Fibroblast of pulmonary artery (primary cell): ENCODE measurements at places on chromosomes 5 and 9.

DNA sequence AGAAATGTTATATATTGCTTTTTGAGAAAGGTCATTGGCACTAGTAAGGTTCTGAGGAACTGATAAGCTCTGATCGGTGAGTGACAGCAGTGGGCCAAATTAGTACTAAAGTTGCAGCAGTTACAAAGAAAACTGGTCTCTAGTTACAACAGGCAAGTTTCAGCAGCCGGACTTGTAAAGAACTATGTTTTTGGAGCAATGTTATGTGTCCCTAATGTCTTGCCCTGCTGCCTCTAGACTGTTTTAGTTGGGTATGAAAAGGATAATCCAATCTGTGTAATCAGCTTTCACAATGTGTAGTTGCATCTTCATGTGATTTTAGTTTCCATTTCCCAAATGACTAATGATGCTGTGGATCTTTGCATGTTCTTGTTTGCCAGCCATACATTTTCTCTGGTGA, 113.5 kb downstream of the CAMK4 start:
- DNase-seq, result no peak

DNA sequence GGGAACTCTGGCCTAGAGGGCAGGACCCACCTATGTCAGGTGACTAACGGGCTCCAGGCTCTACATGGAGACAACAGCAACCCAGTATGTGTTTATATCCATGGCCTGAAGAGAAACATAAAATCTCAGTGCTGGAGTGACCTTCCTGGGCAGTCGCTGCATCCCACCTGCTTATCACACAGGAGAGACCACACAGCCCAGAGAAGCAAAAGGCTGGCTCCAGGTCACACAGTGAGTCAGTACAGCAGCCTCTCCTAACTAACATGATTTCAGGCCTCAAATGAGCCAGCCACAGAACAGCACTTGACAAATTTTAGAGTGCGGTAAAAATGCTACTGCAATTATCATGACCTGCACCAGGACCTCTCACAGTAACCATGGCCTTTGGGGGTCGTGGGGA, 54.0 kb upstream of the TGFBR1 start:
- DNase-seq, result no peak

GRCh38 chr5:139301808-139302499, 8.4 kb downstream of the MATR3 start:
- DNase-seq, result no peak

- DNase-seq, result no peak
Measured at GRCh38 chr5:110309222-110309621, 417.2 kb downstream of the TMEM232 start.

DNA sequence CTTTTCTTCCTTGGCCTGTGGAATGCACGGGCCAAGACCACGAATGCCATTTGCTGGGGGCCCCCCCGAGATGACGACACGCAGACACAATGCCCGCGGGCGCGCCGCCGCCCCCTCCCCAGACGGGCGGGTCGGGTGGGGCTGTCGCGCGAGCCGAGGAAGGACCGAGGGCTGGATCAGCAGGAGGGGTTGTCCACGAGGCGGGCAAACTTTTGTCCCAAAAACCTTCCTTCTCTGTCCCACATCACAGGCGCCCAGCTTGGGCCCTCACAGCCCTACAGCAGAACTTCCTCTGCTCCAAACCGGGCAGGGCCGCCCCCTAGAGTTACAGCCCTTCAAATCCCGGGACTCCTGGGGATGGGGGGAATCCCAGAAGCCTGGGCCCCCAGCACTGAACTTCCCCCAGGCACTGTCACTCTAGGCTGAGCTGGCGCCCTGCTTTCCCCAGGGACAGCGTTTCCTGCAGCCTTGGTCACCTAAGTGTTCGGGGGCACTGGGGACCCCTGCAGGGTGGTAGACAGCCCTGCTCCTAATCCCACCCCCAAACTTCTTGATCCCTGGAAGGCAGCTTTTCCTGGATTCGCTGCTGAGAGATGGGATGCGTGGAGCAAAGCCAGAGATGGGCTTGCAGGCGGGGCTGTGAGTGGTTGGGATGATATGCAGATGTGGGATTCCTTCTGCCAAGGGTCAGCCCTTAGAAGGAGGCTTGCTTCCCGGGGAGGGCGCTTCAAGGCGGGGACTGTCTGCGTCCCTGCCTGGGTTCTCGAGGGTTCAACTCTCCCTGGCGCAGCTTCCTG, 980 bp downstream of the COL5A1 start:
- DNase-seq, result peak; percentile 84

DNA sequence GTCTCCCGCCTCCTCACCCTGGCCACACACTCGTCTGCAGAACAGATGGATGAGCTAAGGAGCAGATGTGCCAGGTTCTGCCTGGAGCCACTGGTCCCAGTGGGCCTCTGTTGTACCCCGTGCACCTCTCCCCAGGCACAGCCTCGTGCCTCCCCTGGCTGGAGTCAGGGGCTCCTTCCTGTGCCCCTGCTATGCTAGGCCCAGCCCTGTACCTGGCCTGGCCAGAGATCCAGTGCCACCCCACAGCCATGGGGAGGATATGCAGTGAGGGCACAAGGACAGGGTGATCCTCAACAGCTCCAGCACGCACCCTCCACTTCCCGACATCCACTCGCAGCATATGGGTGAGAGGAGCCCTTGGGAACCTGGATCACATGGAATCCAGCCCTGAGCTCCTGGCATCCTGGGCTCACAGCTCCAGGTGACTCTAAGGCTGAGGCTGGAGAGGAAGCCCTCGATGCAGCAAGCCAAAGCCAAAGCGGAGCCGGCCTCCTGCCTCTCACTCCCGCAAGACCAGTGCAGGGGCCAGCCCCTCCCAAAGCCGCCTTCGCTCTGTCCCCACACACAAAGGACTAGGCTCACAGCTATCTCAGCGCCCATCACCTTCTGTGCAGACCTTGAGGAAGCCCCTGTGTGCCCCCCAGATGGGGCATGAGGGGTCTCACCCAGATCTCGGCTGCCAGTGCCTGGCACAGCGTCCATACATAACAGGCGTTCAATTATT, 23.7 kb upstream of the ADAMTS2 start:
- DNase-seq, result no peak

DNA sequence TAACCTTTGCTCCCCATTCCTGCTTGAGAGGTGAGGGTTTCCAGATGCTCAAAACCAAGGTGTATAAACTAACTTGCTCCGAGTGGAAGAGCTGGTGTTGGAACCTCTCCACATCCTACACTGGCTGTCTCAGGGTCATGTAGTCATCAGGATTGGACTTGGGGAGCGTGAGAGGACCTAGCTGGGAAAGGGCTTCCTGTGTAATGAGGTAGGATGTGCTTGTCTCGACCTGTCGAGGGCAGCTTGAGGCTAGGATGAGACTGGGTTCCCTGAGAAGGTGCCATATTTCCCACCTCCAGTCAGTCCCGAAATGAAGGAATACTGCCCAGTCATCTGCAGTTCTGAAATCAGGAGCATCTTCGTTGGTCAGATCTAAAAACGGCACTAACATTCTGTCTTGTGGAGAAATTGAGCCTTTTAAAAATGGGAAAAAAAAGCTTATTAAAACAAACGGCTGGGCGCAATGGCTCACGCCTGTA, 1.3 kb downstream of the CCNI2 start:
- DNase-seq, result no peak

DNA sequence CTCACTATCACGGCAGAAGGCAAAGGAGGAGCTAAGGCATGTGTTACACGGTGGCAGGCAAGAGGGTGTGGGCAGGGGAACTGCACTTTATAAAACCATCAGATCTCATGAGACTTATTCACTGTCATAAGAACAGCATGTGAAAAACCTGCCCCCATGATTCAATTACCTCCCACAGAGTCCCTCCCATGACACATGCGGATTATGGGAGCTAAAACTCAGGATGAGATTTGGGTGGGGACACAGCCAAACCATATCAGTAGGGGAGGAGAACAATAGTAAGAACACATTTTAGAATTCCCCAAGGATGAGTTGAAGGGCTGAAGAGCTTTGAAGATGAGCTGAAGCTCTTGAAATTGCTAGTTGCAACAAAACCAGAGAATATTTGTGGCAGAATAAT, 287.9 kb downstream of the SMARCA2 start:
- no peak for DNase-seq

DNA sequence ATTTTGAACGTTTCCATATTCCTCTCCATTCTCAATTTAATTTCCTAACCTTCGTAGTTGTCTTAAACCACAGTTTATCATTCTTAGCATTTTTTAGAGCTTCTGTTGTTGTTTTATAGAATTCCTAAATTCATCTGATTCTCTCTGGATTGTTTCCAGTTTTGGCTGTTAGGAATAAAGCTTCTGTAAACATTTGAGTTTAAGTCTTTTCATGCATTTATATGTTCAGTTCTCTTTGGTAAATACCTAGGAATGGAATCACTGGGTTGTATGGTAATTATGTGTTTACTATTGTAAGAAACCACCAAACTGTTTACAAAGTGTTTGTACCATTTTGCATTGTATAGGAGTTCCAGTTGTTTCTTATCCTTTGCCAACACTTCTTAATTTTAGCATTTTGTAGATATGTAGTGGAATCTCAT, 29.7 kb downstream of the GPR21 start:
- DNase-seq, result peak; percentile 41

DNA sequence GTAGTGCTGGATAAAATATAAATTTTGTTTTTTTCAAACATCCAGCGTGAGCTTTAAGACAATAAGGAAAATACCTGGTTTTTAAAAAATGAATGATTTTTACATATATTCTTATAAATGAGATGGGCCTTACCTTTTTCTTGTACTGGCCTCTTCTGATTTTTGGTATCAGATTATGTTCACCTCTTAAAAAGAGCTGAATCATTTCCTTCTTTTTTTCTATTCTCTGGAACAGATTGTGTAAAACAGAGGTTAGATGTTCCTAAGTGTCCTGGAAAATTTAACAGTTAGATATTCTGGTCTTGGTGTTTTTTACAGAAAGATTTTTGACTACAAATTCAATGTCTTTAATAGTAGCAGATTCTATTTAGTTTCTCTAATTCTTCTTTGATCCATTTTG, 74.6 kb downstream of the NDUFAF2 start:
- DNase-seq, result peak; percentile 20

DNA sequence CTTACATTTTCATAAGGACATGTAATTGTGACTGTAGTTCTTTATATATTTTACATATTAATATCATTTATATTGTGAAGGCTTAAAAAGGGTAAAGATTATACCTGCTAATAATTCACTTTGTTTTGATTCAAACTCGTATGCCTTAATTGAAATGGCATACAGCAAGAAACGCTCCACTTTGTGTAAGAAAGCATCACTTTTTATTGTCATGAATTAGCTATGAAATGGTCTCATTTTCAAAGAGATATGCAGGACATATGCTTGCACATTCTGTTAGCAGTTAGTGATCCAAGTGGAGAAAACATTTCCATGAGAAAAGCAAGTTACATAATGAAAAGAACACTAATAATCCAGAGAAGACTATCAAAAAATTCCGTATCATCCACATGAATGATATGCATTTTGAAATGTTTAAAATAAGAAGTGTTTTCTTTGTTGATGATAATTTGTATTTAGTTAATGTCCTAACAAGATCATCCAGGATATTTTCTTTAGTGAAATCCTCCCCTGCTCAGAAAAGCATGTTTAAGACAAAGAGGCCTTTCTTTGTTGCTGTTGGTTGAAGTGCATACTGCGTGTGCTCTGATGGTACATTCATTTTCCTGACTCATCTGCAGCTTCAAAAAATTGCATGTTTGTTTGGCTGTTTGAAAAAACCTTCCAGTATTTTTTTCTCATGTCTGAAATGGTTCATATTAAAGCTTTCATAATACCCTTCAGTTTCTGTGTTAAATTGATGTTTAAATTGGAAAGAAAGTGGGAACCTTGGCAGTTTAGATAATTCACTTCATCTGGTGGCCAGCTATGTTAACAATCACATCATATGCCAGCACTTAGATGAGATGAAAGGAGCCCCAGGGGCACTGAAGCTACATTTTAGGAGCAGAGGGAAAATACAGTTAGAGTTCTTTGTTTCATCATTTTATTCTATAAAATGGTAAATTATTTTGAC, 242.2 kb downstream of the CSNK1G3 start:
- peak; percentile 21 for DNase-seq

GRCh38 chr9:34380034-34380510, 3.4 kb upstream of the MYORG start:
- DNase-seq, result no peak

- DNase-seq, result no peak
Measured at GRCh38 chr9:82263619-82264018, 275.0 kb downstream of the SPATA31D1 start.

- no peak for DNase-seq
Measured at GRCh38 chr9:107285286-107285685, 2.2 kb downstream of the RAD23B start.

GRCh38 chr5:157464519-157465171, 4.6 kb downstream of the NIPAL4 start:
- DNase-seq, result peak; percentile 88

DNA sequence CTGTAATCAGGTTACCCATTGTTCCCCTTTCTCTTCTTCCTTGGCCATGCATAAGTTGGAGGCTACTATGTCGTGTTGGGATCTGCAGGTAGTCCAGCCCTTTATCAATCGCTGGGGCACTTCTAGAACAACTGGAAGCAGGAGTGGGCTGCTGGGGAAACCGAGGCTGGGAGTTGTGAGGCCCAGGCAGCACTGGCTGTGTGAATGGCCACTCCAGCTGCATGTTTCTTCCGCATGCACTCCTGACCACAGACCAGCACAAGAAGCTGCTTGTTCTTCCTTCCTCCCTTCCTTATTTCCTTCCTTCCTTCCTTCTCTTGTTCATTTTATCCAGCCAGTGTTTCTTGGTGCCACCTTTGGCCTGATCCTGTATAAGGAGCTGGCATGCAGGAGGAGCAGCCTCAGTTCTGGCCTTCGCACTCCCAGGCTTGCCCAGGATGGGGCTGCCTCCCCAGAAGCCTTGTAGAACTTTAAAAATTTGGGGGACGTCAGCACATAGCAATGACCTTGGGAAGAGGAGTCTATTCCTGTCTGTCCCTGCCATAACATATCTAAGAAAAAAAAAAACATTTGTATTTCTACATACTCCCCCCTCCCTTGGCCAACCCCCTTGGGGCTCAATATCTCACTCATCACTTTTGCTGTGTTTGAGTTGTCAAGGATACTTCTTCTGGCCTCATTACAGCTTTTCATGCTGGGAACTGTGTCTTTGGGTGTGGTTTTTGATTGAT, 20.8 kb upstream of the CXCL14 start:
- no peak for DNase-seq

- DNase-seq, result no peak
Measured at GRCh38 chr9:130015353-130016019, 27.5 kb downstream of the FNBP1 start.

GRCh38 chr5:120139039-120139438, 325.1 kb upstream of the PRR16 start:
- DNase-seq, result peak; percentile 99

GRCh38 chr9:629146-629545, 212.4 kb upstream of the DMRT1 start:
- no peak for DNase-seq

- DNase-seq, result peak; percentile 58
Measured at GRCh38 chr5:116652196-116652729, 77.6 kb upstream of the SEMA6A start.

GRCh38 chr5:73266176-73266738, 93.3 kb downstream of the TMEM174 start:
- no peak for DNase-seq

- DNase-seq, result peak; percentile 49
Measured at GRCh38 chr9:111036429-111036789, 1.9 kb downstream of the LPAR1 start.

GRCh38 chr9:3467593-3468219, 58.1 kb downstream of the RFX3 start:
- peak; percentile 83 for DNase-seq

GRCh38 chr5:173247041-173247440, 12.0 kb upstream of the NKX2-5 start:
- no peak for DNase-seq
